ENCODE measurements at places on chromosomes 5 and 9.

DNA sequence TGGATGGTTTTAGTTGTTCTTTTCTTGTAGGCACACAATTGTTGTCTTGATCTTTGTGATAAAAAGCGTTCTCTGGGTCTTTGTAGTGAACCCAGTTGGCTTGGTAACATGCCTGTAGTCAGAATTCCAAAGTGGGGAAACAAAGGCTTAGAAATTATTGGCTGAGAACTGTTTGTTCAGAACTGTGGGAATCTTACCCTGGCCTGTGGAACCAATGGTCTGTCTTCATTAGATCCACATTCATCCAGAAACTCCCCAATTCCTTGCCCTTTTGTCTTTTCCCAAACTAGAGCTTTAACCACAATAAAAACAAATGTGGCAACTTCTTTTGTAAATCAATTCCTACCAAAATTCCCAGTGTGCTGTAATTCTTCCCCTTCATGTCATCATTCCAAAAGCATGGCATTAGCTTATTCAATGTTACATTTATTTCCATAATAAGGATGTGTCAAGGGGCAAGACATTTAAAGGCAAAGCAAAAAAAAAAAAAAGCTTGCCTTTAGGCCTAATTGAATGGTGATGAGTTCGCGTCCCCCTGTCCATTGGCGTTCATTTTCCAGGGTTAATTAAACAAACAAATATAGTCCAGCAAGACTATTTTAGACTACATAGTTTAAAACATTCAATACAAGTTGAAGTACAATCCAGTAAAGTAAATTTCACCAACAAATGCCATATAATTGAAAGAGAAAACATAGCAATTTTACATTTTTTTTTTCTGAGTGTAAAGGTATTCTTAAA is 249.8 kb upstream of the ZNF608 start:
- H3K27ac ChIP-seq = peak overlapping the region; percentile 55
- DNase-seq = no peak
- peaks cover 52% of the 10 kb centered on the region for H3K4me1 ChIP-seq
- no peak overlapping the region for H3K4me3 ChIP-seq
- H3K36me3 ChIP-seq = no peaks in the 10 kb centered on the region

- H3K4me1 ChIP-seq = peaks cover 64% of the 10 kb centered on the region
- H3K36me3 ChIP-seq = no peaks in the 10 kb centered on the region
- H3K27me3 ChIP-seq = no peaks in the 10 kb centered on the region
- H3K27ac ChIP-seq = peak overlapping the region; percentile 34
- no peak for DNase-seq
These were observed 3.4 kb downstream of the RAPGEF1 start for GRCh38 chr9:131736431-131736830.

GRCh38 chr9:89602978-89603766 is 1.6 kb upstream of the GADD45G start:
- H3K27ac ChIP-seq = peak overlapping the region; percentile 83
- DNase-seq = peak; percentile 96
- H3K36me3 ChIP-seq = 0 out of 2 replicates have a peak, but pooled peaks cover 6% of the 10 kb centered on the region
- peaks cover 28% of the 10 kb centered on the region for H3K27me3 ChIP-seq
- H3K4me1 ChIP-seq = peaks cover 20% of the 10 kb centered on the region

DNA sequence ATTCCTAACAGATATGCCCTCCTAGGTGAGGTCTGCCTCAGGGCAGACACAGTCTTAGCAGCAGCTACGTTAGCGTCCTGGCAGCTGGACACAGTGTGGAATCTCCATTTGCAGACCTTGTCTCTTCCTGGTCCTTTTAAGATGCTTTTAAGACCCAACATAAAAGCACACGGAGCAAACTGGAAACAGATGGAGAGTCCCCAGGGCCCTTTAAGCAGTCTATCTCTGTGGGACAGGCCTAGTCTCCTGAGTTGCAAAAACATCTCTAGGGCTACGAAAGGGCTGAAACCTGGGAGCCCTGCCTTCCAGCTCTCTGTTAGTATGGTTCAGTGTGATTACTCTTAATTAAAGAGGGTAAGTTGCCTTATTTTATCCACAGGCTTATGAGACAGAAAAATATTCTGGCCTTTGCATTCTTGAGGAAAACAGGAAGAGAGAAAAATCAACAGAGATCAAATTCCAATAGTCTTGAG is 66.0 kb upstream of the GNA14 start:
- H3K4me3 ChIP-seq = no peak overlapping the region
- no peak for DNase-seq
- H3K27ac ChIP-seq = peak overlapping the region; percentile 87
- peaks cover 72% of the 10 kb centered on the region for H3K4me1 ChIP-seq
- no peaks in the 10 kb centered on the region for H3K27me3 ChIP-seq
- H3K36me3 ChIP-seq = peaks cover 19% of the 10 kb centered on the region

GRCh38 chr9:130433168-130433946 is 11.4 kb upstream of the ASS1 start:
- H3K27me3 ChIP-seq = peaks cover 35% of the 10 kb centered on the region
- H3K36me3 ChIP-seq = no peaks in the 10 kb centered on the region
- H3K27ac ChIP-seq = no peak overlapping the region
- H3K4me1 ChIP-seq = peaks cover 12% of the 10 kb centered on the region
- peak overlapping the region; percentile 65 for H3K4me3 ChIP-seq

GRCh38 chr5:81773574-81773973 is 22.7 kb upstream of the SSBP2 start:
- no peaks in the 10 kb centered on the region for H3K27me3 ChIP-seq
- H3K27ac ChIP-seq = no peak overlapping the region
- peaks cover 16% of the 10 kb centered on the region for H3K36me3 ChIP-seq
- peaks cover 5% of the 10 kb centered on the region for H3K4me1 ChIP-seq

DNA sequence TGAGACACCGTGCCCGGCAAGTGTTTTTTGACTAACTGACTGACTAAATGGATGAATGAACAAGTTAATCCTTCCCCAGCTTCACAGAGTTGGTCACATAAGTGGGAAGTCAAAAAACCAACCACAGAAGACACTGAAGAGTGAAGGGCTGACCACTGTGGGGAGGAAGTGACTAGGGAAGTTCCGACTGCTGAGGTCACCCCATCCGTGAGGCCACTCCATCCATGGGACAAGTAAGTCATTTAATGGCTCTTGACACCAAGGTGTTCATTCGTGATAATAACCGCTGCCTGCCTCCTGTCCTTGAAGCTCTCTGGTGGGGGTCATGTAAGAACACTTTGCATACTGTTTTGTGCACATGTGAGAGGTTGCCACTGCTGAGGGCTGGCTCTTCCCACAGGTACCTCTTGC is 22.2 kb upstream of the CXCL14 start:
- H3K4me3 ChIP-seq = no peak overlapping the region
- H3K27me3 ChIP-seq = peaks cover 36% of the 10 kb centered on the region
- DNase-seq = no peak
- no peak overlapping the region for H3K27ac ChIP-seq
- H3K36me3 ChIP-seq = no peaks in the 10 kb centered on the region

DNA sequence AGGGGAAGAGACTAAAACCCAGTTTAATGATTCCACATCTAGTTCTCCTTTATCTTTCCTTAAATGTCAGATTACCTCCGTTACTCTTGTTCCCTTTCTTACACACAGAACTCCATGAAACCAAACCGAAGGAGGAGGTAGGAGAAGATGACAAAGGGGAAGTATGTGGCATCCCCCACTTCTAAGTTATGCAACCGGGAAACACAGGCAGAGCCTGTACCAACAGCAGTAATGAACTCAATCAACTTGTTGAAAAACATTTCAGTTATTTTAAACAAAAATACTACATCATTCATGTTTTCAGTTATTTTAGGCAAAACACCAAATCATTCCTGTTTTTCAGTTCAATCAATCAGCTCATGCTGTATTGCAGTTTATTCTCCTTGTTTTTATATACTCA is 101.8 kb downstream of the PCSK1 start:
- no peak overlapping the region for H3K4me3 ChIP-seq
- peaks cover 6% of the 10 kb centered on the region for H3K4me1 ChIP-seq
- no peak overlapping the region for H3K27ac ChIP-seq
- H3K36me3 ChIP-seq = no peaks in the 10 kb centered on the region
- no peaks in the 10 kb centered on the region for H3K27me3 ChIP-seq
